Fibroblast of villous mesenchyme (primary cell): ENCODE measurements at places on chromosomes 7 and 10. TPM values are rescaled to one million over a fixed set of nuclear protein-coding genes. Genes with fewer than 3 reads are reported as not detected.

GRCh38 chr7:45064047-45064725, 24.6 kb downstream of the NACAD start:
- DNase-seq: no peak

GRCh38 chr7:140053812-140054539, 8.8 kb downstream of the PARP12 start:
- DNase-seq: no peak

DNA sequence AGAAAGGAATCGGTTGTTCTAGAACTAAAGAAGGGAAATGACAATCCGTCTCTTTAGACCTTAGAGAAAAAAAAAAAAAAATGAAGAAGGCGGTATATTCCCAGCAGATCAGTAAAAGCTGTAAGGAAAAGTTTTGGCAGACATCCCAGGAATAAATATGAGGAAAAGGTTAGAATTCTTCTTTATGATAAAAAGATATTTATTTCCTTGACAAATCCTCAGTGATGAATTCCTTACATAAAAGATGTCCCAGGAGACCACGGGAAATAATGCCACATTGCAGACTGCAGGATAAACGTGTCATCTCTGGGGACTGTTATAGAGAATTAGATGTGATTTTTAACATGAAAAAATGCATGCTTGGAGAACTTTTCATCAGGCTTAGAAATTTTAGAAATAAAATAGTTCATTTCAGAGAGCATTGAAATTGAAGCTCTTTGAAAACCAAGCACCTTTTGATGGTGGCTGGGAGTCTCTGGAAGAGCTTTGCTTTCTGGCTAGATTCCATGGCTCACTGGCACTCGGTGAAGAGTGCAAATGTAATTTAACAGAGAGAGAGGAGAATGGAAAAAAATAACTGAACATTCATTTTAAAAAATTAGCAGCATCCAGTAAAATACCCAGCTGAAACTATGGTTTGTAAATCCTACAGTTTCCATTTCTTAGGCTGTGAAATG, 98.2 kb downstream of the PRPF18 start:
- DNase-seq: peak; percentile 28

Gene ATXN7L1
- 11.3 and 17.3 TPM in 2 replicates for total RNA-seq

DNA sequence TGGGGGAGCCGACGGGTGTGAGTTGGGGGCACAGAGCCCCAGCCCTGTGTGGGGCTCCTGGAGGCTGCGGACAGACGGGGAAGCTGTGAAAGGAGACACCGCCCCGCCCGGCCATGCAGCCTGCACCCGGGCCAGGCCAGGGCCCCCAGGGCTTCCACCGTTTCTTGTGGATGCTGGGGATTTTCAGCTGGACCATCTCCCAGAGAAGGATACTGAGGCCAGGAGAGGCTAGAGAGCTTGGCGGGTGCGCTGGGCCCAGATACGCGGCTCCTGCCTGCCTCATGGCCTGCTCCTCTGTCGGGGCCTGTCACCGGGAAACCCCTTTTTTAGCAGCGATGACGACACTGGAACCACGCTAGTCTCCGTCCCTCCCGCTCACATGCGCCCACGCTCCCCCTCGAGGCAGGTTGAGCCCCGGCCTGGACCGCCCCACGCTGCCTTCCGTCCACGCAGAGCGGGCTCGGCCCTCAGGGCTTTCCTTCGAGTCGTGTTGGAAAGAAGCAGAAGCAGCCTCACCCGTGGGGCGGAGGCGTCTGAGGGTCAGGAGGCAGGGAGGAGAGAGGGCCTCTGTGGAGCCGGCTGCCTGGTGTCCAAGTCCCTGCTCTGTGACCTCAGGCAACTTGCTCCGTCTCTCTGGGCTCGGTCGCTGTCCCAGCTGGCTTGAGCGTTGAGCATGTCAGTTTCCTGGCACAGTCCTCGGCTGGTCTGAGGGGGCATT, 11.7 kb downstream of the TMEM184A start:
- no peak for DNase-seq

DNA sequence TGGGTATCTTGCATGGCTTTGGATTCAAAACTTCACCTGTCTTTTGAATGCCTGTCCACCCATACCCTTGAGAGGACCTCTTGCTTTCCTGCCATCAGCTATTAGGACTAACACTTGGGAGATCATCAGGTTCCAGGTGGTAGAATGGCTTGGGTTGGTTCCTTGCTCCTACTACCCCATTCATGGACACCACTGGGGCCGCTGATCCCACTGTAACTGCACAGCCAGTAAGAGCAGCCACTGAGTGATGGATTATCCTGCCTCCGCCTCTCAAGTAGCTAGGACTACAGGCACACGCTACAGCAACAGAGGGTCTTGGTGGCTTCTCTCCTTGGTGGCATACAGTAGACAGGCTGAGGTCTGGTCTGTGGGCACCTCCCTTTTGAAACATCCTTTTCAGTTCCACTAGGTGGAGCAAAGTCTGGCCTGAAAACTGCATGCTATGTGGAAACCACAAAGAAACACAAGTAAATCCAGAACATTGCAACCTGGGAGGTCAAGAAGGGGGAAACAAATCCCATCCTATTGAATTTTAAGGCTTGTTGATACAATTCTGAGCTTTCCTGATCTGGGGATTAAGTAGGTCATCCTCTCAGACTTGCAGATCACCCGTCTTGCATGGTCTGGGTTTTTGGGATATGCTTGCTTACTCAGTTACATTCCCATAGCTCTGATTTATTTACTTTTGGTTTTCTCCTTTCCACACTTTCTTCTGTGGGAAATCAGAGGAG, 9.4 kb downstream of the WBP1L start:
- DNase-seq: peak; percentile 99

GRCh38 chr10:24793648-24794379, 70.1 kb upstream of the ARHGAP21 start:
- DNase-seq: no peak

- DNase-seq: no peak
These were observed 86.6 kb upstream of the KCTD7 start for GRCh38 chr7:66542049-66542448.

Gene BICC1
- 39.3 and 47.7 TPM in 2 replicates for total RNA-seq

GRCh38 chr10:71528371-71529206, 131.9 kb downstream of the CDH23 start:
- DNase-seq: no peak

DNA sequence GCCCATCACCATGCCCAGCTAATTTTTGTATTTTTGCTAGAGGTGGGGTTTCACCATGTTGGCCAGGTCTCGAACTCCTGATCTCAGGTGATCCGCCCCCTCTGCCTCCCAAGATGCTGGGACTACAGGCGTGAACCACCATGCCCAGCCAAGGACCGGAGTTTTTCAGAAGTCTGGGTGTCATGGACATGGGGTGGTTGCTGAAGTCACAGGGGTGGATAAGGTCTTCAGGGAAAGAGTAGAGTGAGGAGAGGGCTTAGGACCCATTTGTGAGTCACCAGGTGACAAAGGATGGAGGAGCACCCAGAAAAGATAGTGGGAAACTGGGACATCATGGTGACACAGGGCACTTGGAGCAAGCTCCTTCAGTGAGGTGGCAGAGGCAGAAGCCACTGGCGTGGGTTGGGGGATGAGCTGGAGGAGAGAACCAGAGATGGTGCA, 2.8 kb upstream of the GPRIN2 start:
- no peak for DNase-seq

DNA sequence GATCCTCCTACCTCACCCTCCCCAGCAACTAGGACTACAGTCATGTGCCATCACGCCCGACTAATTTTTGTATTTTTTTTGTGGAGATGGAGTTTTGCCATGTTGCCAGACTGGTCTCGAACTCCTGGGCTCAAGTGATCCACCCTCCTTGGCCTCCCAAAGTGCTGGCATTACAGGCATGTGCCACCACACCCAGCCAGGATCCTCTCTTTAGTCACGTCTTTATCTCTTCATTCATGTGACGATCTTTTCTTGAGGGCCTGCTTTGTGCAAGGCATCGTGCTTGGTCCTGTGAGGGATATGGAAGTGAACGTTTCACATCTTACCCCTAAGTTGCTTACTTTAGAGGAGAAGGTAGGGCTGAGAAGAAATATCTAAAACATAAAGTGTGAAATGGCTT, 21.6 kb downstream of the WBP1L start:
- DNase-seq: no peak

Gene ADCY1
- under 0.01 and 0.32 TPM in 2 replicates for total RNA-seq

GRCh38 chr10:73905256-73906020, 5.5 kb upstream of the PLAU start:
- DNase-seq: no peak

- DNase-seq: no peak
These were observed 36.3 kb downstream of the POT1 start for GRCh38 chr7:124893140-124893827.

DNA sequence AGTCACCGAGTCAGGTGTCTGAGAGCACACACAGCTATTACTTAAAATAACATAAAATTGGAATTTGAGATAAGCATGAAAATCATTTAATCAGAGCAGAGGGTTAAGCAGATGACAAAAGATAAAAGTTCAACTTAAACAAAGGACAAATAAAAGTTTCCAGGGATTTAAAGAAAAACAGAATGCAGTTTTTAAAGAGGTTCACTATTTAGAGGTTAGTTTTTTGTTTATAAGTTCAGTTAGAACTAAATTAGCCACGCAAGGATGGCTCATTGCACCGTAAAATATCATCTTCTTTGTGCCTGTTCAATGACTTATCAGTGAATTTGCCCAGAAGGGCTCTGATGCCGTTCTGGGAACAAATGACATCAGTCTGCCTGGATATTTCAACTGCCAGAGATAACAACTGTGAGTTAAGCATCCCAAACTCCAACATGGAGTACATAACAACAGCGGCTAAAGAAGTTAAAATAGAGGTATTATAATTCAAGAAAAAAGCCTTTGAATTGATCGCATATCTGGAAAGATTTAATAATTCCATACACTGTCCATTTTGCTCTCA, 107.8 kb downstream of the ANK3 start:
- peak; percentile 57 for DNase-seq

DNA sequence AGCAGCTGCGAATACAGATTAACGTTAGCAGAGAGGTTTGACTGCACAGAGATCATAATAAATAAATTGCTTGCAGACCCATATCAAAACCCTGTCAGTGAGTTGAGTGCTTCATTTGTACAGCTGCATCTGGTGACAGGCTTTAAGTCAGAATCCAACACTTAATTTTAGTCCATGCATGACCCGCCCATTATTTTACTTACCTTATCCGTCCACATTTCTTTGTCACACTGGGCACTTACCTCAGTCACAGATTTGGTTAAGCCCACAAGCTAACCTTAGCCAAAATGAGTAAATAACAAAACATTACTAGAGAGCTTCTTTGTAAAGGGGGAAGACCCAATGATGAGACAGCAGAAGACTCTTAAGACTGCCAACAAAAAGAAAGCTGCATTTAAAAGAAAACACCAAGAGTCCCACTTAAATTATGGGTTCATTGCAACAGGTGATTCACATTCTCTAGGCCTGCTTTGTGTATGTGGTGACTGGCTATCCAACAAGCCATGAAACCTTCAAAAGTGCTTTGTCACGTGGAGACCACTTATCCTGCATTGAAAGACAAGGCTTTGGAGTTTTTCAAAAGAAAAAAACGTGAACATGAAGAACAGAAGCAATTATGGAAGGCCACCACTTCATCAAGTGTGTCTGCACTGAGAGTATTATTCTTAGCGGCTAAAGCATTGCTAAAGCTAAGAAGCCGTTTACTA, 32.2 kb downstream of the PHTF2 start:
- no peak for DNase-seq

Gene TSPAN15
- total RNA-seq: 5.5 and 6.0 TPM in 2 replicates
